ENCODE measurements at places on chromosomes 7 and 10.

- no peak for ATAC-seq
These were observed 899.1 kb upstream of the ZWINT start for GRCh38 chr10:57260175-57260574.

- ATAC-seq, result peak; percentile 75
These were observed 23.6 kb upstream of the PFKP start for GRCh38 chr10:3043512-3044368.

GRCh38 chr10:110863361-110863760 lies 8.4 kb upstream of the PDCD4 start:
- no peak for ATAC-seq

DNA sequence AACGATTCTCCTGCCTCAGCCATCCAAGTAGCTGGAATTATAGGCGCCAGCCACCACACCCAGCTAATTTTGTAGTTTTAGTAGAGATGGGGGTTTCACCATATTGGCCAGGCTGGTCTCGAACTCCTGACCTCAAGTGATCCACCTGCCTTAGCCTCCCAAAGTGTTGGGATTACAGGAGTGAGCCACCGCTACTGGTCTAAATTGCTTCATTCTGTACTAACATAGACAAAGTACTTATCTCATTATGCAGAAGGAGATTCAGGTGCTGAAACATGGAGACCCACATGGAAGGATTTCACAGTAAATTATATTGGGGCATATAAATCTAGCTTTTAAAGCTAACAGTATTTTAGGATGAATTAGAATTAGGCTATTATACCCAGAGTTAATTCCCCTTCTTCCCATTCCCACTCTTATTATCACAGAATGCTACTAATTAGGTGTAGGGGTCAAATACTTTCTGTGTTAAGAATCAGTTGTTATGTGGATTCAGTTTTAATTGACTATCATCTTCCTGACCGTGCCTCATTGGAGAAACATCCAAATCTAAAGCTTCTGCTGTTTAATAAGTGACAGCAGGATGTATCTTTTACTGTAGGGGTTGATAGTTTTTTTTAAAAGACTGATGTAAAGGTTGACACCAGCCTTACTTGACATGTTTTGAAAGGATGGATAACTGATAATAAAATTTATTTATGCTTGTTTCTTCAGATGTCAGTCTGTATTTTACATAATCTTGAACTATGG lies 27.2 kb downstream of the ADK start:
- no peak for ATAC-seq

- no peak for ATAC-seq
These were observed 30.6 kb downstream of the ECHDC3 start for GRCh38 chr10:11772575-11773288.

DNA sequence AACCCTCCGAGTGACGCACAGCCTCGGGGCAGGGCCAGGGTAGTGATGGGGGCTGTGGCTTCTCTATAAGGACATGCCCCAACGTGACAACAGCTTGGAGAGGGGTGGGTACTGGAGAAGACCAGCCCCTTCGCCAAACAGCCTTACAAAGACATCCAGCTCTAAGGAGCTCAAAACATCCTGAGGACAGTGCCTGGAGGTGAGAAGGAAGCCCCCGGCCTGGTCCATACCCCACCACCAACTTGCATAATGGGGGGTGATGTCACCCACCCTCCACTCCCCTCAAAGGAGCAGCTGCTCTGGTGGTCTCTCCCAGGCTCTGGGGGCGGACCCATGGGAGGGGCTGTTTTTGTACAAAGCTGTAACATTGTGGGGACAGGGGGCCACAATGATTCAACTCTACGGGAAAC lies 15.1 kb downstream of the PRSS2 start:
- no peak for ATAC-seq

- no peak for ATAC-seq
These were observed 4.2 kb downstream of the IKZF1 start for GRCh38 chr7:50308532-50309385.

DNA sequence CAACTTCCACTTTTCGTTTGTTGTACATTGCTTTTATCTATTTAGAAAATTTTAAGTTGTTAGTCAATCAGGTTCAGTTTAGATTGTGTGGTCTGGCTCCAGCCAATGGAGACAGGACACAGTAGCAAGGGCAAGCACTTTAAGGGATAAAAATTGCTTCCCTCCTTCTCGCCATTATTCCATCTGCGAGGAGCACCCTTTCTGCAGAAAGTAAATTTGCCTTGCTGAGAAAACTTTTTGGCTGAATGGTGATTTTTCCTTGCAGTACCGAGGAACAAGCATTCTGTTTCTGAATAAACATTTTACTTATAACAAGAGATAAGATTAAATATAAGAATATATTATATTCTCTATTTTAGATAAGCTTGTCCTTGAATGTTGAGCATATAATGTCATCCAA lies 34.5 kb downstream of the VIM start:
- no peak for ATAC-seq

GRCh38 chr10:16602104-16602775 lies 80.6 kb upstream of the C1QL3 start:
- no peak for ATAC-seq

- ATAC-seq, result no peak
These were observed 267.7 kb upstream of the SEMA3A start for GRCh38 chr7:84462259-84462658.

- peak; percentile 93 for ATAC-seq
These were observed 41.9 kb downstream of the MGAM2 start for GRCh38 chr7:142153400-142153799.

DNA sequence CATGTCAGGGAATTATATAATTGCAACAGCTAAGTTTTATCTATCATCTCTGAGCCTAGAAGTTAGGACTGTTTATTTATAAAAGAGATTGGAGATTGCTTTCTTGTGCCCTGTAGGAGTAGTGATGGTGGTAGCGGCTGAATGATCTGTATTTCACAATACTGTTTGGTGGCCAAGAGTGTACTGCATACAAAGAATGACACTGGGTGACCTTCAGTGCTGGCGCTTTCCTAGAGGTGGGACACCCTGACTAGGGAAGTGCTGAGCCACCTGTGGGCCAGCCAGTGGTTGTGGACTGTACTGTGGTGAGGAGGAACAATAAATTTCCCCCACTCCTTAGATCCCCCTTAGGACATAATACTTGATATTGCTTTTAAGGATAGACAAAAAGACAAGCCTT lies 53.0 kb downstream of the COPG2 start:
- no peak for ATAC-seq

- ATAC-seq, result peak; percentile 94
These were observed 481.0 kb downstream of the TNS3 start for GRCh38 chr7:47100817-47101435.

DNA sequence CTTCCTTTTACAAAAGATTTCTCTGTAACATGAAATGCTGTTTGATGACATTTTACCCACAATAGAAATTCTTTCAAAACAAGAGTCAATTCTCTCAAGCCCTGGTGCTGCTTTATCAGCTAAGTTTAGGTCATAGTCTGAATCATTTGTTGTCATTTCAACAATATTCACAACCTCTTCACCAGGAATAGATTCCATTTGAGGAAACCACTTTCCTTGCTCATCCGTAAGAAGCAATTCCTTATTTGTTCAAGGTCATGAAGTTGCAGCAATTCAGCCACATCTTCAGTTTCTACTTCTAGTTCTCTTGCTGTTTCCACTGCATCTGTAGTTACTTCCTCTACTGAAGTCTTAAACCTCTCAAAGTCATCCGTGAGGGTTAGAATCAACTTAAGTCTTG lies 315.3 kb downstream of the TYW1 start:
- no peak for ATAC-seq

DNA sequence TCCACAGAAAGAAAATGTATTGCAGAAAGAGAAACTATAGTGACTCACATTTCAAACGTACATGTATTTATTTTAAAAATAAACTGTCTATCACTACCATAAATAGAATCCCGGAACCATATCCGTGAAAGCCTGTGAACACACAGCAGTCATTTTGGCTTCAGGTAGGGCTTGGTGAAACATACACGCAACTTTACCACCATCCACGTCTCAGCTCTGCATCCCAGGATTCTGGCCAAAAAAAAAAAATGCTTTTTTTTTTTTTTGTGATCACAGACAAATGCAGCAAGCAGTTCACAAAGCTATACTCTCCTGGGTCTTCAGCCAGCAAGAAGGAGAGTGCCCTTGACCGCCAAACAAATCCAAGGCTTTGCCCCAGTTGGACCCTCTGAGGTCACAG lies 56.8 kb upstream of the OCM2 start:
- no peak for ATAC-seq

DNA sequence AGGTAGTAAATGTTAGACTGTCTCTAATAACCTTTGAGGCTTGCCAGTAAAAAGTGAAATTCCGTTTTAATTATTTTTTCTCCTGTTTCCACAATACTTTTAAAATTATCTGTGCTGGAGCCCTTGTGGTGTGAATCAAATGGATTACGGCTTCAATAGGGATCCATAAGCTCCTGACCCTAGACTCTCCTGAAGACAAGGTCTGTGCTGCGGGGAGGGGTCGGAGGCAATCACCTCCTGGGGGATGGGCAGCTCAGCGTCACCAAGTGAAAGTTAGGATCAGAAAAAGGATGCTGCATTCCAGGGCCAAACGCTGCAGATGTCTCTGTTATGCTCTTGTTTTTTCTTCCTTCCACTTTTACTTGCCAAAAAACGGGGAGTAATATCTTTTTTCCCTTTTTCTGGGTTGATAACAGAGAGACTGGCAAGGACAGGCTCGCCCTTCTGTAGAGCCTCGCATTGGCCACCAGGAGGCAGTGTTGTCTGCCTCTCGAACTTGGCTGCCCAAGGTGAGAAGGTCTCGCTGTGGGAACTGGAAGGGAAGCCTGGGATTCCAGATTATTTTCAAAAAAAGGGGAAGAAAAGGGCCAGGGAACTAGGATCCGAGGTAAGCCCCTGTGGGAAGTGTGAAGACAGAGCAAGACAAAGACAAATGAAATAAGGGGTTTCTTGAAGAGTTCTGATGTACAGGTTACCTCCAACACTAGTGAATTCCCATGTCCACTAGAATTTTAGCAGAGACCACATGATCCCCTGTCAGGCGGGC lies 621.9 kb downstream of the ACTR3B start:
- ATAC-seq, result no peak

- ATAC-seq, result no peak
These were observed 12.6 kb upstream of the TBRG4 start for GRCh38 chr7:45123913-45124710.

GRCh38 chr10:123835575-123835974 lies 56.0 kb downstream of the CPXM2 start:
- no peak for ATAC-seq

DNA sequence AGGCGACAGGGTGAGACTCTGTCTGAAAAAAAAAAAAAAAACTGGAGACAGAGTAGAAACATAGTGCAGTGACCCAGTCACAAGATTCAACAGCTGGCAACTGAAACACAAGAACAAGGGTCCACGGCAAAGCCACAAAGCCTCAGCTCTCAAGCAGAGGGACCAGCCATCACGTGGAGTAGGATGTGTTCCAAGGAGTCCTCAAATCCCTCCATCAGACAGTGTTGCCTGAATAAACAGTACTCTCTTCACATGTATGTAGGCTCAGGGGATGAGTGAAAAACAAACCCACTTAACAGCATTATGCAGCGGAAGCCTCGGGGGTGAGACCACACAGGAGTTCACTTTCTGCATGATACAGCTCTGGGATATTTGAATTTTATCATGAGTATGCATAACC lies 62.0 kb downstream of the SLIT1 start:
- no peak for ATAC-seq

- no peak for ATAC-seq
These were observed 20.2 kb upstream of the SEC61A2 start for GRCh38 chr10:12109286-12109685.

- ATAC-seq, result no peak
These were observed 83.8 kb downstream of the ABCA13 start for GRCh38 chr7:48255046-48255445.

DNA sequence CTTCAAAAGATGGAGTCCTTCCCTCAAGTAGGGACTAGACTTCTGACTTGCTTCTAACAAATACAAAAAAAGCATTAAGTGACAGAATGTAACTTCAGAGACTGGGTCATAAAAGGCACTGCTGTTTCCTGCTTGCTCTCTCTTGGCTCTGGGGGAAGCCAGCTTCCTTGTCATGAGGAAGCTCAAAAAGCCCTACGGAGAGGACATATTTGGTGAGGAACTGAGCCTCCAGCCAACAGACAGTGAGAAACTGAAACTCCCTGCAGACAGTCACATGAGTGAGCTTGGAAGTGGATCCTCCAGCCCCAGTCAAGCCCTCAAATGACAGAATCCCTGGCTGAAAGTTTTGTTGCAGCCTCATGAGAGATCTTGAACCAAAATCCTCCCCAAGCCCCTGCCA lies 26.3 kb upstream of the SLC35G1 start:
- ATAC-seq, result no peak

- no peak for ATAC-seq
These were observed 37.1 kb downstream of the WIPI2 start for GRCh38 chr7:5226921-5227785.

GRCh38 chr10:33229949-33230267 lies 104.6 kb downstream of the NRP1 start:
- ATAC-seq, result peak; percentile 72

GRCh38 chr10:114083040-114083439 lies 39.4 kb downstream of the ADRB1 start:
- no peak for ATAC-seq

DNA sequence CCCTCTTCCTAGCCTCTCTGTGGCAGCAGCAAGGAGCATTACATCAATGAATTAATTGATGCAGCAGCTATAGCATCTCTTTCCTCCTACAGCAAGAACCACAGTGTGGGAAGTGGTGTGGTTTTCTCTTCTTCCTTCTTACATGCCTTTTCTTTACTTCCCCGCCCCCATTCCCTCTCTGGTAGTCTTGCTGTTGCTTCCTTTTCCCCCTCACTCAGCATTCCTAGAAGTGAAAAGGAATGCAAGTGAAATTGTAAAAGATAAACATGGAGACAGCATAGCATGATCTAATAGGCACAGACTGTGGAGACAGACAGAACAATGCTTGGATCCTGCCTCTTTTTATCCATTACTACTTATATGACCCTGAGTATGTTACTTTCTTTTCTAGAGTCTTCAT lies 370.5 kb upstream of the BMPER start:
- no peak for ATAC-seq

DNA sequence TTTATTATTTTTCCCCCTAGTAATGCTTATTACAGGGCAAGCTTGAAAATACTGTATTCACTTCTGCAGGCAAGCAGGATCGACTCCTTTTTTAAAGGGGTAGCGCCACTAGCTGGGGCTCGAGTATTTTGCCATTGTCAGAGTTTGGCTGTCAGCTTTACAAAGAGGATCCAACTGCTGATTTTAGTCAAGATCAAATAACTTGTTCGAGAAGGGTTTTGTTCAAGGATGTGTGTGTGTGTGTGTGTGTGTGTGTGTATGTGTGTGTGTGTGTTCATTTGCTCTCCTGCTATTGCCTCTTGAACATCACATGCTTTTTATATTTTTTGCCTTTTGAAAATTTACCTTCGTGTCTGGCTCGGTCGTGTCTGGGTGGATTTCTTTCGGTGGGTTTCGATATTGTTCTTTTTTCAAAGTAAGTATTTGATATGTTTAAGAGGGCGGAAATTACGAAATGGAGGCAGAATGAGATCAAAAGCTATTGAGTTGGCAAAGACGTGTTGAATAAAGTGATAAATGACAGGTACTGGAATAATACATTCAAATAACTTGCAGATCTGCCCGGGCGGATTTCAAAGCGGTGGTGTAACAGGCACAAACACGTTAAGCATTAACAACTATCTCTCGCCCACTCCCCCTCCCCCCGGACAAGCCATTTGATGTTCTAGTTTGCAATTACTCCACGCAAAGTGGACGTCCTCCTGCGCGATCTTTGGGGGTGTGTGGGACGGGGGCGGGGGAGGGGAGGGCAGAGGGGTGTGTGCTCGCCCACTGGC lies 1.1 kb downstream of the ARID5B start:
- ATAC-seq, result peak; percentile 51
